ENCODE measurements at places on chromosomes 1 and 21. TPM values are rescaled to one million over a fixed set of nuclear protein-coding genes. Genes with fewer than 3 reads are reported as not detected.

DNA sequence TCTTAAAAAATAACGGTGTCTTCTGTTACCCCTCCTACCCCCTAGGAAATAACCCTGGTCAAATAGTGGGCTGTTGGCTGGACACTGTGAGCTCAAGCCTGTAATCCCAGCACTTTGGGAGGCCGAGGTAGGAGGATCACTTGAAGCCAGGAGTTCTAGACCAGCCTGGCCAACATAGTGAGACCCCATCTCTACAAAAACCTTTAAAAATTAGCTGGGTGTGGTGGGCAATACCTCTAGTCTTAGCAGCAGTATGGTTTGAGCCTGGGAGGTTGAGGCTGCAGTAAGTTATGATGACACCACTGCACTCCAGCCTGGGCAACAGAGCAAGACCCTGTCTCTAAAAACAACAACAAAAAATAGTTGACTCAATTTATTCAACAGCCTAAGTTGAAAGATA lies 453.7 kb downstream of the SIPA1L2 start:
- H3K36me3 ChIP-seq: no peaks in the 10 kb centered on the region
- no peak overlapping the region for H3K4me3 ChIP-seq
- H3K27ac ChIP-seq: no peak overlapping the region

- peaks cover 1% of the 10 kb centered on the region for H3K36me3 ChIP-seq
- peaks cover 3% of the 10 kb centered on the region for H3K27me3 ChIP-seq
- DNase-seq: no peak
- no peak overlapping the region for H3K4me3 ChIP-seq
- H3K27ac ChIP-seq: no peak overlapping the region
- no peaks in the 10 kb centered on the region for H3K4me1 ChIP-seq
Observed at GRCh38 chr1:191734321-191734720, 423.9 kb upstream of the RGS18 start.

GRCh38 chr1:26839339-26839722 lies 12.8 kb downstream of the ZDHHC18 start:
- H3K4me1 ChIP-seq: peaks cover 6% of the 10 kb centered on the region
- H3K27me3 ChIP-seq: no peaks in the 10 kb centered on the region
- DNase-seq: no peak
- H3K4me3 ChIP-seq: no peak overlapping the region
- H3K36me3 ChIP-seq: peaks cover 14% of the 10 kb centered on the region

GRCh38 chr21:28086861-28087581 lies 905.7 kb downstream of the LTN1 start:
- no peaks in the 10 kb centered on the region for H3K27me3 ChIP-seq
- no peaks in the 10 kb centered on the region for H3K4me1 ChIP-seq
- H3K27ac ChIP-seq: no peak overlapping the region
- H3K4me3 ChIP-seq: no peak overlapping the region

Gene CCDC27
- not detected for total RNA-seq

Gene UFC1
- 84.2 TPM for total RNA-seq

Gene TAS1R1
- total RNA-seq: not detected
